G401 (cell line): ENCODE measurements at places on chromosomes 4 and X.

DNA sequence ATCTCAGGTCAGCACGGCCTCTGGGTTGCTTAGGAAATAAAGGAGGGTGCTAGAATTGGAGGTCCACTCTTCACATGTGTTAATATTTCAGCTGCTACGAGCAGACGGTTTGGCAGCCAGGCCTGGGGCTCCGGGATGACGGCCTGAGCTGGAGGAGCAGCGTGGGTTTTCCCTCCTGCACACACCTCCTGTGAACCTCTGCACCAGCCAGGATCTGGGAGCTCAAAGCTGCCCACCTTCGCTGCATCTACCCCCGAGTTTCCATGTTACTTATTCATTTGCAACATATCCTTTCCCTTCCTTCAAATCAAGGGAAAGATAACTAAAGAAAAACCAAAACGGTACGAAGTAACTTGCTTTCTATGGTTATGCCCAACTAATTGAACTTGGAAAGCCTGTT lies 13.6 kb downstream of the STOX2 start:
- DNase-seq = no peak

DNA sequence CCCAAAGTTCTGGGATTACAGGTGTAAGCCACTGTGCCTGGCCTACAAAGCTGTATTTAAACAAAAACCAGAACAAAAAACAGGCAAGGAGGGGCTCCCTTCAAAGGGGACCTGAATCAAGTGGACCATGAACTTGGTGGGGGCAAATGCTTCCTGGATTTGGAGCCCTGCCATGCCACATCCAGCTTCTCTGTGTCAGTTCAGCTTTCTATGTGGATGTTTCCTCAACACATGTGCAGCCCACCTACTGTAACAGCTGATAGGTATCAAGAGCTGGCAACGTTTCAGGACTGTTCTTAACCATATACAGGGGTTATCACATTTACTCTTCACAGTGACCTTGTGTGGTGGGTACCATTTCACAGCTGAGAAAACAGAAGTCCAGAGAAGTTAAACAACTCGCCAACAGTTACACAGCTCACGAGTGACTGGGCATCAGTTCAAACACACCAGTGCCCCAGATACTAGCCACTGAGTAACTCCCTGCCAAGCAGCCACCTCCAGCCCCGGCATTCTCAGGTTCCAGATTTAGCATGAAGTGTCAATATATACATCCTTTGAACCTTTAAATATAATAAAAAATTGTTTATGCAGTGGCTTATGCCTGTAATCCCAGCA lies 7.5 kb downstream of the GPR143 start:
- DNase-seq = no peak

DNA sequence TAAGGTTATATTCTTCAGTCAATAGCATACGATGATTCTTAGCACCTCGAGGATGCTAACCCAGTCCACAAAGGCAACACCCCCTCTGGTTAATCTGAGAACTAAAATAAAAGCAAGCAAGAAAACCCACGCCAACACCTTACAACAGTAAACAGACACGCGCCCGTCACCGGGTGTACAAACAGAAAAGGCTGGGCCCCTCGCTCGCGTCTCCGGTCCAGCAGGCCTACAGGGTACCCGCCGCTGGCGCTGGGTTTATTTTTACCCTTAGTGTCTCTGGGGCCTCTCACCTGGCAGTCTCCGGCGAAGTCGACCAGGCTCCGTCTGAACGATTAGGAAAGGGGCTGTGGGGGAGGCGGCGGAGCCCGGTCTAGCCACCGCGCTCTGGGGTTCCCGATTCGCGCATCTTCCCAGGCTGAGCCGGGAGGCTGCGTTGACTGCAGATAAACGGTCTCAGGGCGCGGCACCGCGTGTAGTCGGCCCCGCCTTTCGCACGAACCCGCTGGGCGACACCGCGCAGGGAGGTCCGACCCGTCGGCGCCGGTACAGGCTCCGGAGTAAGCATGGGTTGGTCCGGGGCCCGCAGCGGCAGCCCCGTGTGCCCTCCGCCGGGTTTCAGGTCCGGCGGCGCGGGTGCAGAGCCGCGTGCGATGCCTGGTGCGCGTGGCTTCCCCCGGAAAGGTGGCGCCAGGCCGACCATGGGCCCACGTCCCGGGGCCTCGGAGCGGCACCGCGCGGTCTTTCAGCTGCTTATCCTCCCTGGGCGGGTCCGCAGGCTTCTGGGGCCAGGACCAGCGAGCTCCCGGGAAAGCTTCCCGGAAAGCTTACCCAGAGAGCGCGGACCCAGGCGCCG lies 441 bp downstream of the SLC9B2 start:
- peak; percentile 74 for DNase-seq

DNA sequence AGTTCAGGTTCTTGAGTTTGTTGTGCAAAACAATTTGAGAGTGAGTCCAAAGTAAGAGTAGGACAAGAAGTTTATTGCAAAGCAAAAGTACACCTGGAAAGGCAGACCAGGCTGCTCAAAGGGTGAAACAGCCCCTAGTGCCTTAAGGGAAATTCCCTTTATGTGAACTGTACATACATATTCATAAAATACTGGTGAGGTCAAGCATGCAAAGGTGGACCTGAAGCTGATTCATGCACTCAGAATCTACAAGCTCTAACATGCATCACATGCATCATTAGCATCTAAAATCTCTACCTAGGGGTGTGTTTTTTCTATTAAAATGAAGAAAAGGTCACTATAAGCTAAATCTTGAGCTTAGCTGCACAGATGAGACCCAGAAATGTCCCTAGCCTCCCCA lies 266.9 kb downstream of the SPATA18 start:
- no peak for DNase-seq

DNA sequence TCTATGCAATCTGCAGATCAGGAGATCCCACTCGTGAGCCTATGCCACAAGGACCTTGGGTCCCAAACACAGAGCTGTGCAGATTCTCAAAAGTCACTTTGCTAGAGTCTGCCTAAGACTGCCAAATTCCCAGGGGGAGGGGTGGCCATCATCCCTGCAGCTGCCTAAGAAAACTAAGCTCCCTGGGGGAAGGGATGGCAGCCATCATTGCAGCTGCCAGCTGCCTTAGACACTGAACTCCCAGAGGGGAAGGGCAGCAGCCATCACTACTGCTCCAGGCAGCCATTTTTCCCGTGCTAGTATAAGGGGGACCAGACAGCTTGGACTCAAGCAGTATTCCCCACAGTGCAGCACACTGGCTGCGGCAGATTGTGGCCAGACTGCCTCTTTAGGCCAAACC lies 156.9 kb downstream of the NKX6-1 start:
- no peak for DNase-seq

DNA sequence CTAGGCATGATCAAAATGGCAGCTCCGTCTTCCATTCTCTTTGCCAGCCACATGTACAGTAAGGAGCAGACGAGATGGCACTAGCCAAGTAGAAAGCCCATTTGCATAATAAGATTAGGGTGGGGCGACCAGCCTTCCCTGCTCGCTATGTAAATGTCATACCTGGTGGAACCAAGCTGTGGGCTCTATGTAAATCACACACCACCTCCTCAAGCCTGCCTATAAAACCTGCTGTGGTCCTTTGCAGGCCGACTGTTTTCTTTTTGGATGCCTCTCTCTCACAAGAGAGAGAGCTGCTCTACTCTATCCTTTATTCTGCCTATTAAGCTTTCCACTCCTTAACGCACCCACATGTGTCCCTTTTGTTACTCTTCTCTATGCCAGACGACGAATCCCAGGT lies 1472.7 kb downstream of the ARAP2 start:
- no peak for DNase-seq

GRCh38 chr4:1202526-1203011 lies 30.2 kb upstream of the SPON2 start:
- DNase-seq = no peak

DNA sequence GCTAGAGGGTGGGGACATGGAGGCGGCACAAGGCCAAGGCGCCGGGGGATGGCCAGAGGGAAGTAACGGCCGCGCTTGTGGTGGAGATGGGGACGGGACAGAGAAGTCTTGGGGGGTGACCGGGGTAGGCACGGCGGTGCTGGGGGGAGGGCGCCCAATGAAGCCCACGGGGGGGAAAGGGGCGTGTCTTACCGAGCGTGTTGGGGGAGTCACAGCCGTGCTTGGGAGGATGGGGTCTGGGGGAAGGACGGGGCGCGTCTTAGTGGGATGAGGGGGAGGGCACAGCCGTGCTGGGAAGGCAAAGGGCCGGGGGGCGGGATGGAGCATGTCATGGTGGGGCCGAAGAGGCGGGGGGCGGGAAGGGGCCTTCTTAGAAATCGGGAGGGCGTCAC lies 952 bp downstream of the ARSD start:
- no peak for DNase-seq
